ENCODE measurements at places on chromosomes 11 and 22.

DNA sequence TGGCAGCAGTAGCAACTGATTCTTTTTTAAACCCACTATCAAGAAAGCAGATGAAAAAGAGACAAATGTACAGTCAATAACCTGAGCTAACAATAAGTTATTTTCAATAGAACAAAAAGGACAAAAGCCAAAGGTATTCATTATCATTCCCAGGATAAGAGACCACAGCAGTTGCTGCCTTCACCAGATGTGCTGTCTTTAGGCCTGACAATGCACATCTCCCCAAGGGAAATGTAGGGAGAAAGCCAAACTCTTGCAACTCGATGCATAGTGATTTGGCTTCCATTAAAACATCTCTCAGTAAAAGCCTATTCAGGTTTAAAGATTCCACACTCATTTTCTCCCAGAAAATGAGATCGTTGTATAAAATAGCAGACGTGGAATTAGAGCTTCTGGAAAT is 210.7 kb downstream of the METTL15 start:
- no peak for DNase-seq

DNA sequence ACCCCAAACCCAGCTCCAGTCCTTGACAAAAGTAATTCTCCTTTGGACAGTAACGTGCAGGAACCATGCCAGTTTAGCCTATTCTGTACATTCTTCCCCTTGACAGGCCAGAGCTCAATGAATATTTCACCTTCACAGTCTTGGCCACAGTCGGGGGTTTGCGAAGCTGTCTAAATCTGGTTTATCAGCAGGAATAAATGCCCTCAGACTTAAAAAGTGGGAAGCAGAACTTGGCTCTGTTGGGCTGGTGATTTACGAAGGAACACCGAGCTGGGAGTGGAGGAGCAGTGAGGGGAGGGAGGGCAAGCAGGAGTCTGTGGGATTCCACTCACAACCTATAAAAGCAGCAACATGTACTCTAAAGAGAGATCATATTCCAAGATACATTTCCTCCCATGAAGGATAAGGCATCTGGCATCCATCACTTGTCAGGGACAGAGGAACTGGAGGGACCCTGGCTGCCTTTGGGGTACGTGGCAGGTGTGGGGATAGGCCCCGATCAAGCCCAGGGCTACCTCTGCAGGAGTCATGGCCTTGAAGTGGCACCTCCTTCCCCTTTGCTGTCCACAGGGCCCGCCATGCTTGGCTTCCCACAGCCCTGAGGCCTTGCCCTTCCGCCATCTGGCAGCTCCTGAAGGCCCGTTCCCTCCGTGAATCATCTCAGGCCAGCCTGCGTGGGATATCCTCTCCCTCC is 154.3 kb downstream of the ADAMTS15 start:
- DNase-seq = peak; percentile 1

DNA sequence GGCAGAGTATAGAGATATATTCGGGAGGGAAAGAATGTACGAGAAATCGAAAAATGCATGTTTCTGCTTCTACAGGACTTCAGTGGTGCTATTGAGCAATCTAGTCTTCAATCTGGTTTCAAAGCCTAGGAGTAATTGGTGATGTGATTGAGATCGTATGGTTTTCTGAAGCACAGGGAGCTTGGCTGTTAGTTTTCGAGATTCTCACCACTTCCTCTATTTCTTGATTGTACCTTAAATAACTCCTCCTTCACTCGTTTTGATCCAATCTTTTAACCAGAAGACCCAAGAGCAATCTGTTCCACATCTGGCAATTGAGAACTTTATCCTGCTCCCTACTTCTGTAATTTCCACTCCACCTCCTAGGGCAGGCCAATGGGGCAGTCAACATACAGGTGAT is 518 bp downstream of the CCDC179 start:
- no peak for DNase-seq

GRCh38 chr22:41398921-41399320 is 17.2 kb downstream of the TEF start:
- DNase-seq = no peak

GRCh38 chr11:67400942-67401494 is 640 bp downstream of the PPP1CA start:
- DNase-seq = no peak

DNA sequence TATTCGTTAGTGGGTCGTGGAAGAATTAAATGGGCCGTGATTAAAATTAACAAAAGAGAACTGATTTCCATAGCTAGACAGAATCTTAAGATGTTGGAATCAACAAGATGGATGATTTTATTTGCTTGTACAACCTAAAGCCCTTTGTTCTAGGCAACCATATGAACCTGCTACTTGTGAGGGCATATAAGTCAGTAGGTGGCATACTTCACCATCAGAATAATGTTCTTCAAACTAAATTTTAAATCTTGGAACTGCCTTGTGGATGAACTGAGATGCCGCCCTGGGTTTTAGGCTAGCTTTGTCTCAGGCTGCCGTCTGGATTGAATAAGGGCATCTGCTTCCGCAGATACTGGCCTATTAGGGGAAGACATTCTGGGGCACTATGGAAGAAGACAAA is 40.9 kb downstream of the CSRP3 start:
- DNase-seq = no peak

GRCh38 chr22:42388130-42388797 is 43.9 kb downstream of the NFAM1 start:
- DNase-seq = peak; percentile 94

DNA sequence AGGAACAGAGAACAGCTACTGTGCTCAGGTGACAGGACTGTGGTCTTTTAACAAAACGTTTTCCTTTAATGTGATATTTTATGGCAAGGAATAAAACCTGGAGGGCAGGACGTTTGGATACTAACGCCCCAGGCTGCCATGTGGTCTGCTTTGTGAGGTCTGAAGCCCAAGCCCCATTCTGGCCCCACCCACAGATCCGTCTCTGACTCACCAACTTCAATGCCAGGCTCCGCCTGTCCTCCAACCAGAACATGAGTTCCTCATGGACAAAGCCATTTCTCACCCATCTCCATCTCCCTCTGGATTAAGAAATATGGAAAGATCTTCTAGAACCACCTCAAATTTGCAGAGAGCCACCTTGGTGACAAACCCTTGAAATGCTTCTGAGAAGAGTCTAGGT is 148.8 kb downstream of the CRYBB2 start:
- no peak for DNase-seq

- DNase-seq = peak; percentile 45
Observed at GRCh38 chr11:32006799-32007388, 84.0 kb upstream of the RCN1 start.

DNA sequence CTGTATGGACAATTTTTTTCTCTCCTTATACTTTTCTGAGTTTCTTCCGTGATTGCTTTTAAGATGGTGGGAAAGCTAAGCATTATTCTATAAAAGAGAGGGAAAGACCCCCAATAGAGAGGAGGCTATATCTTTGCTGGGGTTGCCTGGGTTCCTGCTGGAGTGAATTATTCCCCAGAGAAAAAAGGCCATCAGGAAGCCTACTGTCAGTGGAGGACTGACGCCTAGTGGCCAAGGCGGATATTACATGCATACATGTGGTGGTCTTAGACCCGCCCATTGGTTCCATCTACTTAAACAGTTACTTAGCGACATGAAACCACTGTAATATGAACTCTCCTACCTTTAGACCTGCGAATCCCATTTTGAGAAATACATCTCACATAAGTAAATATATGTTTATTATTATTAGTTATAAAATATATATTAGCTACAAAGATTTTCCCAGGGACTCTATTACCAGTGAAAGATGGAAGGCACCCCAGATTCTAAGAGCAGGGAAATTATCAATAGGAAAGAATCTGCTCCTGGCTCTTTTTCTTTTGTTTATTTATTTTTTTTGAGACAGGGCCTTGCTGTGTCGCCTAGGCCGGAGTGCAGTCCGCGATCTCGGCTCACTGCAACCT is 15.7 kb upstream of the PGA3 start:
- peak; percentile 82 for DNase-seq

DNA sequence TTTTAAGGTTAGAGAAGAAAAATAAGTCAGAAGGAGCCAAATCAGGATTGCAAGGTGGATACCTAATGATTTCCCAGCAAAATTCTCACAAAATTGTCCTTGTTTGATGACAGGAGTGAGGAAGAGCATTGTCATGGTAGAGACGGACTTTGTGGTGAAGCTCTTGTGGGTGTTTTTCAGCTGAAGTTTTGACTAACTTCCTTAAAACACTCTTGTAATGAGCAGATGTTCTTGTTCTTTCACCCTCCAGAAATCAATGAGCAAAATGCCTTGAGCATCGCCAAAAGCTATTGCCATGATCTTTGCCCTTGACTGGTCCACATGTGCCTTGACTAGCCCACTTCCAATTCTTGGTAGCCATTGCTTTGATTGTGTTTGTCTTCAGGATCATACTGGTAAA is 20.0 kb downstream of the CALCB start:
- no peak for DNase-seq

DNA sequence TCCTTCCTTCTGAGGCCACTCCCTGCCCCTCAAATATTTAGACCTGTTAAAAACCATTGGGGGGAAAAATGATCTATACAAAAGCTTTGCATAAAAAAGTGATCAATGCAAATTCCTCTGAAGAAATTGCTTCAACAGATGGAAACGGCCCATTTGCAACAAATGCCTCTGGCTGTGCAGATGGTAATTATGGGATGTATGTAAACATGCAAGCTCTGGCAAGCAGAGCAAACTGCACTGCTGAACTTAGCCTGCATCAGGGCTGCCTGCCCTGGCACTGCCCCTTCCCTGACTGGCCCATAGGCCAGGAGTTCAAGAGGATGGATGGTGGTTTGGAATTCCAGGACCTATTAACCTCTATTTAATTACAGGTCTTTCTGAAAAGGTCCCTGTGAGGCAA is 388.7 kb downstream of the MIAT start:
- no peak for DNase-seq

GRCh38 chr11:27973851-27974536 is 134.0 kb downstream of the KIF18A start:
- no peak for DNase-seq

GRCh38 chr11:44964526-44965209 is 14.0 kb upstream of the TP53I11 start:
- no peak for DNase-seq

DNA sequence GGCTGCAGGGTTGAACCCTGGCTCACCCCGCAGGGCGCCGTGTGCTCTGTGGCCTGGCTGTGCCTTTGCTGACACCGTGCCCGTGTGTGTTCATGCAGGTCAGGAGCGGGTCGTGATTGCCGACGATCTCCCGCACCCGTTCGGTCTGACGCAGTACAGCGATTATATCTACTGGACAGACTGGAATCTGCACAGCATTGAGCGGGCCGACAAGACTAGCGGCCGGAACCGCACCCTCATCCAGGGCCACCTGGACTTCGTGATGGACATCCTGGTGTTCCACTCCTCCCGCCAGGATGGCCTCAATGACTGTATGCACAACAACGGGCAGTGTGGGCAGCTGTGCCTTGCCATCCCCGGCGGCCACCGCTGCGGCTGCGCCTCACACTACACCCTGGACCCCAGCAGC is 47.0 kb upstream of the PPP6R3 start:
- DNase-seq = no peak

DNA sequence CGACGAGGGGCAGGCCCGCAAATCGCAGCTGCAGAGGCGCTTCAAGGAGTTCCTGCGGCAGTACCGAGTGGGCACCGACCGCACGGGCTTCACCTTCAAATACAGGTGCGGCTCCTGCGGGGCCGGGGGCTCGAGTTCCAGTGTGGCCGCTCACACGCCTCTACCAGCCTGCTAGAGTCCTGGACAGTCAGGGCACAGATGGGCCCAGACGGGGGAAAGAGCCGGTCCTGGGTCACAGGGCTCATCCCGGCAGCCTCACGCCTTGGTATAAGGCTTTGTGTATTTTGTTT is 506 bp downstream of the MCM5 start:
- no peak for DNase-seq

DNA sequence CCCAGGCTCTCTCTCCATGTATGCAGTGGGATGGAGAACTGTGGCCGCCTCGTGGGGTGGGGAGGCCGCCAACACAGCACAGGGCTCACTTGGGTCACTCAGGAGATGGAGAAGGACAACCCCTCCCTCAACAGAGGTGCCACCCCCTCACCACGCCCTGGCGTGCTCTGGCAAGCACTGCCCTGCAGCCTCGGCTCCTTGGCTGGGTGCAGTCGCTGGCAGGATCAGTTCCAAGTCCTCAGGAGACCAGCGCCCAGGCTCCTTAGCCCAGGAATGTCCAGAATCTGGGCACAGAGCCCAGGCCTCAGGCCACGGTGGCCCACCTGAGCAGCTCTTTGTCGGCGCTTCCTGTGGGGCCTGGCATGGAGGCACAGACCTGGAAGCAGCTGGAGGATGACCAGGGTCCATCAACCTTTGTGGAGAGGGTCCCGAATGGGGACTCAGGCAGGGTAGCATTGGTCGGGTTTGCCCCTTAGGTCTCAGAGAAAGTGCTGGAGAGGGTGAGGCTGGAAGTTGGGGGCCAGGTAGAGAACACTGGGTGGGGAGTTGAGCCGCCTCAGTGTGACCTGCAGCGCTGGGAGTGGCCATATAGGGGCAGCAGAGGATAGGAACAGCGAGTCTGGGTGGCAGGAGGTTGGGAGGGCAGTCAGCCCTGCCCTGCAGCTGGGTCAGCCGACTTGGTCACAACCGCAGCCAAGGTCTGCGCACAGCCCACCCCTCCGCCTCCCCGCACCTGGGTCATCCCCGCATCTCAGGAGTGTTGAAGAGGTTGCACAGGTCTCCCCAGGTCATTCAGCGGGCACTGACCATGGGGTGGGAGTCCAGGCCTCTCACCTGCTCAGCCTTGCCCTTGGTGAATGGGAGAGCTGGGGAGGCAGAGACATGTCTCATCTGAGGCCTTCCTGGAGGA is 8.2 kb downstream of the SUSD2 start:
- peak; percentile 66 for DNase-seq

GRCh38 chr22:45962756-45963324 is 14.1 kb downstream of the WNT7B start:
- DNase-seq = no peak

GRCh38 chr11:134349802-134350355 is 18.1 kb downstream of the GLB1L2 start:
- DNase-seq = no peak

GRCh38 chr11:85299258-85299942 is 327.7 kb downstream of the DLG2 start:
- no peak for DNase-seq

- no peak for DNase-seq
Observed at GRCh38 chr11:14861680-14862079, 30.4 kb downstream of the CYP2R1 start.

GRCh38 chr11:66251809-66252208 is 16.6 kb upstream of the RAB1B start:
- DNase-seq = no peak

DNA sequence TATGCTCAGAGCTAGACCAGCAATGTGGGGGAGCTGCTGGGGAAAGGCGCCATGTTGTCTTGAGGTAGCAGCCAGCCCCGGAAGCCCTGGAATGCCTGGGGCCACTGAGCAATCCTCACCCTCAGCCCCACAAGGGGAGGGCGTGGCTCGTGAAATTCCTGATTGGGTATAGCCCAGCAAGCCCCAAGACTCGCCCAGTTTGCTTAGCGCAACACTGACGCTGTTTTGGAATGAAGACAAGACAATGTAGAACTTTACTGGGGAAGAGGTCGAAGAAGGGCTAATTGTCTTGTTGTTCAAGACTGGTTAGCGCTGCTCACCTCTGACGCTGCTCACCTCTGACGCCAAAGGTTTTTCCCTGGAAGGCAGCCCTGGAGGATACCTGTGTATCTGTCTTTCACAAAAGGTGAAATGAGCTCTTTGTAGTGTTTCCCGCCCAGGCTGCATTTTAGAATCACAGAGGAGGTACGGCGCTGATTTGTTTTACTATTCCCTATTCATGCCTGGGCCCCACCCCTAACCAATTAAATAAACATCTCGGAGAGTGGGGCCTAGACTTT is 47.6 kb downstream of the ST3GAL4 start:
- DNase-seq = no peak
